ENCODE measurements at places on chromosomes 1 and 21.

DNA sequence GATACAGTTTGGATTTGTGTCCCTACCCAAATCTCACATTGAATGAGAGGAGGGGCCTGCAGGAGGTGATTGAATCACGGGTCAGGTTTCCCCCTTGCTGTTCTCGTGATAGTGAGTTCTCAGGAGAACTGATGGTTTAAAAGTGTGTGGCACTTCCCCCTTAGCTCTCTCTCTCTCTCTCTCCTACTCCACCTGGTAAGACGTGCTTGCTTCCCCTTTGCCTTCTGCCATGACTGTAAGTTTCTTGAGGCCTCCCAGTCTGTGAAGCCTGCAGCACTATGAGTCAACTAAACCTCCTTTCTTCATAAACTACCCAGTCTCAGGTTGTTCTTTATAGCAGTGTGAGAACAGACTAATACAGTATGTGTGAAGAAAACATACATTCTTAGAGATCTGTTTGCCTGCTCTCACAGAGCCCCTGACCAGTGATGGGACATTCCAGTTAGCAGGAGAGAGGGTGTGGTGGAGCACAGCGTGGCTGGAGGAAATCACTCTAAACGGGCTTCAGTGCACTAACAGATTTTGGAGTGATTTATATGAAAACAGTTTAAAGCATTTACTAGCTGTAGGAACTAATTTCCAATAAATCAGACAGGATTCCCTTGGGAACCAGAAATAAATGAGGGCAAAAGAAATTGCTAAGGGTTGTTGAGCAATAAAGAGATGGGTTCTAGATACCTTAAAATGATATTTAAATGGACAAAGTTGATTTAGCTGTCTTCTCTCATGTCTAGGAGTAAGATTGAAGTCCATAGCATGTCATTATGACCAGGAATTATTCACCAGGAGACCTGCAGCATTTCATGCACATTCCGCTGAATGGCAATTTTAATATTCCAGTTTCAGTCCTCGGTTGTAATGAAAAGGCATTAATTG lies 411.0 kb downstream of the CAMTA1 start:
- no peak for DNase-seq

DNA sequence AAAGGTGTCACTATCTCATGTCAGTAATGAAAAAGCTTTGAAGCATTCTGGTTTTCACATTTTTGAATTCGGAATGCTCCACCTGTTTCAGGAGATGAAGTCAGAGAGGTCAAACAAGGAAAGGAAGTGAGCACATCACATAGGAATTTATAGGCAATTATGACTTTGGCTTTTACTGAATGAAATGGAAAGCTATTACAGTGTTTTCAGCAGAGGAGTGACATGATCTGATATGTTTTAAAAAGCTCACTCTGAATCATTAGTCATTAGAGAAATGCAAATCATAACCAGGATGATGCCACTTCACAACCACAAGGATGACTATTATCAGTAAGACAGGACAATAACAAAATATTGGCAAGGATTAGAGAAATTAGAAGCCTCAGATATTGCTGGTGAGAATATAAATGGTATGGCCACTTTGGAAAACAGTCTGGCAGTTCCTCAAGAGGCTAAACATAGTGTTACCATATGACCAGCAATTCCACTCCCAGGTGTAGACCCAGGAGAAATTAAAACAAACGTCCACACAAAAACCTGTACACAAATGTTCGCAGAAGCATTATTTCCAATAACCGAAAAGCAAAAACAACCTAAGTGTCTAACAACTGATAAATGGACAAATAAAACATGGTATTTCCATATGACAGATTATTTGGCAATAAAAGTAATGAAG lies 7.5 kb downstream of the TAF1A start:
- peak; percentile 16 for DNase-seq

GRCh38 chr1:183205196-183205781 lies 19.2 kb downstream of the LAMC2 start:
- DNase-seq, result peak; percentile 57

GRCh38 chr21:46196733-46197132 lies 12.5 kb upstream of the SPATC1L start:
- no peak for DNase-seq

DNA sequence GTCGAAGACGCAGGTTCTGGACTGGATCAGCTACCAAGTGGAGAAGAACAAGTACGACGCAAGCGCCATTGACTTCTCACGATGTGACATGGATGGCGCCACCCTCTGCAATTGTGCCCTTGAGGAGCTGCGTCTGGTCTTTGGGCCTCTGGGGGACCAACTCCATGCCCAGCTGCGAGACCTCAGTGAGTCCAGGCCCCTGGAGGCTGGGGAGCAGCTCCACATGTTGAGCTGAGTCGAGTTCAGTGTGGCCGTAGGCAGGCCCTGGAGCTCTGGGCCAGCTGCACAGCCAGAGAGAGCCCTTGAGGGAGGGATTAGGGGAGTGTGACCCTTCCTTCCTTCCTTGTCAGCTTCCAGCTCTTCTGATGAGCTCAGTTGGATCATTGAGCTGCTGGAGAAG lies 1.6 kb downstream of the ELF3 start:
- DNase-seq, result no peak

- DNase-seq, result no peak
Measured at GRCh38 chr21:16004523-16004922, 274.7 kb downstream of the USP25 start.

DNA sequence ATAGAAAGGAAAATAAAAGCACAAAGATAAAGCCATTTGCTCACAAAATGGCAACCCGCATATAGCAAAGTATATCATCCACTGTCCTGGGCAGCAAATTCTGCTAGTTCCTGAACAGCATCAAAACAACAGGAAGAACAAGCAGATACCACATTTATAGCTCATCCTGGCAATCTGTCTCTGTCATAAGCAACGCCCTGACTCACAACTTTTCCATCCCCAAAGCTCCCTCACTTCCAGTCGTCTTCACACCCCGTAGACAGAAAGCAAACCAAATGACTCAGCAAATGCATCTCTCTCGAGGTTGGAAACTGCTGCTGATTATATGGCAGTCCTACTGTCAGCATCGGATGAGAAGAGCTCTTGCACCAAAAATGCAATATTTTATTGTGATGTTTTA lies 65.8 kb downstream of the AK5 start:
- DNase-seq, result peak; percentile 98

DNA sequence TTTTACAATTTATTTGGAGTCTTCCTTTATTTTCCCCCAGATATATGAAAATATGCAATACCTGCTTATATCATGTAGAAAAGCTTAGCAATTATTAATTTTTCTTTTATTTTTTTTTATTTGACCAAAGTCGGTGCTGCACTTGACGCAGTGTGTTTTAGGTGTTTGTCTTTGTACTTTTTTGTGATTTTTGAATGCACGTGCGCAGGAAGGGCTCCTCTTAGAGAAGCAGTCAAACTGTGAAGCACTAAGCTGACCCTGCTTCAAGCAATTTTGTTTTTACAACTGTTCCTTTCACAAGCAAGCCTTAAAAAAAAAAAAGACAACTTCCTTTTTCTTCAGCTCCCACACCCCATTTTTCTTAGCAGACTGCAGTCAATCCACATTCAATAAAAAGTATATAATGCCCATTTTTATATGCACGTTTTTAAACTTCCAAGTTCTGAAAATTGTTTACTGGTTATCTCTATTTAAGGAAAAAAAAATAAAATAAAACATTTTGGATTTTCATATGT lies 267.4 kb downstream of the TM2D1 start:
- DNase-seq, result no peak

DNA sequence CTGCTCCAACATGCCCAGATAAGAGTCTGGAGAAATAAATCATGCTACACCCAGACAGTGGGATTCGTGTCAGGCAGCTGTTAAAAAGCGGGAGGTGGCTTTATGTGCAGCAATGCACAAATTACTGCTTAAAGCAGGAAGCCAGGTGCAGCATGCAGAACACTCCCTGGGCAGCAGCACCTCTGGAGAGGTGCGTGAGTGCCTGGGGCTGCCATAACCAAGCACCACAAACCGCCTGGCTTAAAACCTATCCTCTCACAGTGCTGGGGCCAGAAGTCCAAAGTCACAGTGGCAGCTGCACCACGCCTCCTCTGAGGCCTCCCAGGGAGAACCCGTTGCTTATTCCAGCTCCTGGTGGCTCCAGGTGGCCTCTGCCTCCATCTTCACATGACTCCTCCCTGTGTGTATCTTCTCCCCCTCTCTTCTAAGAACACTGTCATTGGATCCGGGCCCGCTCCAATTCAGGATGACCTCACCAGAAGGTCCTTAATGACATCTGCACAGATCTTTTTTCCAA lies 115.6 kb downstream of the SIK1 start:
- DNase-seq, result no peak

GRCh38 chr1:74937176-74937575 lies 197.0 kb upstream of the LHX8 start:
- no peak for DNase-seq

- no peak for DNase-seq
Measured at GRCh38 chr1:234707641-234708040, 97.7 kb upstream of the IRF2BP2 start.

GRCh38 chr1:21201650-21202049 lies 25.0 kb upstream of the EIF4G3 start:
- no peak for DNase-seq

GRCh38 chr1:206823727-206824126 lies 41.7 kb upstream of the IL20 start:
- DNase-seq, result no peak

GRCh38 chr1:1161078-1161682 lies 12.5 kb upstream of the TTLL10 start:
- no peak for DNase-seq

DNA sequence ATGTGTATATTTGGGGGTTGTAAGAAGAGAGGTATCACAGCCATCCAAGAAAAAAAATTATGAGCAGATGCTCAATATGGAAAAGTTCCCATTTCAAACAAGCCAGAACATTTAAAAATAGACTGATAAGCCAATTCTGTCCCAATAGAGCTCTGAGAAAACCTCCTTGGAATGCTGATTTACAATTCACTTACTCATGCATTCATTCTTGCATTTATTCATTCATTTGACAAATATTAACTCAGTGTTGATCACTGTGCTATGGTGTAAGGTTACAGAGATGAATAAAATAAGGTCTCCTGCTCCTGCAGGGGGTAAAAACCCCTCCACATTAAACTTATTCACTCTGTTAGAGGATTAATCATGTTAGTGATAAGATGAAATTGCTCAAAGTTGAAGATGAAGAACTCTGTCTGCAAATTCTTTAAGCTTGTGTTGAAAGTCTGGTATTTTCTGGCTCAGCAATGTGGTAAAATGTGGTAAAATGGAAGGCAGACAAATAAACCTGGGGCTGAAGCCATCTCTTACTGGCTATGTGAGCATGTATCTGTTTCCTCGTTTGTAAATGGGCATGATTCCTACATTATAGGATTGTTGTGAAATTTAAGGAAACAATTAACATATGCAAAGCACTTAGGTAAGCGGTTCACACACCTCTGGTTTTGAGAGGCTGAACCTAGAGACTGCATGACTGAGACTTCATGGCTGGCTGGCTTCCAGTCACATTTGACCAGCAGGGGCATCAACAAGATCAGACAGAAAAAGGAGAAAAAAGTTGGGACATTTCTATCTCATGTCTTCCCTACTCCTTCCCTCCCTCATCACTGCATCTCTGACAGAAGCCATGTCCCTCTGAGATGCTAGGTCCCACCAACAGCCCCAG lies 45.0 kb upstream of the DAB1 start:
- DNase-seq, result peak; percentile 44

GRCh38 chr1:183180634-183181056 lies 5.4 kb upstream of the LAMC2 start:
- peak; percentile 31 for DNase-seq

DNA sequence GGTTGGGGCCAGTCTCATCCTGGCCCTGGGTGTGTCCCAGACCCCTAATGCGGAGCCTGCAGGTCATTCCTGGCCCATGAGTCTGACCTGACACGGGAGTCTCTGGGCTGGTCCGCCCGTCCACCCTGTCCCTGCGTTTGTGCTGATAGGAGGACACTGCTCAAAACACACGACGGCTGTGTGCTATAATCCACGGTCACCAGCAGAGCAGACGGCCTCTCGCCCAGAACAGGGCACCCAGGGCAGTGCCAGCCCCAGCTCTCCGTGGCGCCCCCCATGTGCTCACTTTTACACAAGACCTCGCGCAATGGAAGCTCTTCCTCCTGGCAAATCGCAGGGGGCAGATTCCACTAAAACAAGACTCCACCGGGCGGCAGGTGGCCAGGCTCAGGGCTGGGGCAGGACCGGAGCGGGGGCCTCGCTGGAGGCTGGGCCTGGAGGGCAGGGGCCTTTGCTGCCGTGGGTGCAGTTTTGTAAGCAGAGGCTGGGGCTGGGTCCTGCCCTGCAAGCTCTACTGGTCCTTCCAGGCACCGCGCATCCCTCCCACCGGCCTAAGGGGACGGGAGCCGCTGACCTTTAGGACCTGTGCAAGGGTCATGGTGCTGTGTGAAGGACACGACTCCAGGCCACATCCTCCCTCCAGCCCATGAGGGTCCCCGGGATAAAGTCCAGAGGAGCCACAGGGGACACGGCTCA lies 10.6 kb upstream of the SLC19A1 start:
- no peak for DNase-seq

- DNase-seq, result no peak
Measured at GRCh38 chr1:205066141-205066818, 18.0 kb downstream of the TMEM81 start.

DNA sequence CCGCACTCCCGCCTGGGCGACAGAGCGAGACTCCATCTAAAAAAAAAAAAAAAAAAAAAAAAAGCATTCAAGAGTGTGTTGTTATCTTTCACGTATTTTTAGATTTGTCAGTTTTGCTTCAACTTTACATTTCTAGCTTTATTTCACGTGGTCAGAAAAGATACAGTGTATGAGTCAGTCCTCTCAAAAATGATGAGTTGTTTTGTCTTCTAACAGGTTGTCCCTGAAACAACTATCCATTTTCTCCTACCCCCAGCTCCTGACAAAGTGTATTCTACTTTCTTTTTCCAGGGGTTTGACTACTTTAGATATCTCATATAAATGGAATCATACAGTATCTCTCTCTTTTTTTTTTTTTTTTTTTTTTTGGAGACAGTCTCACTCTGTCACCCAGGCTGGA lies 5.5 kb upstream of the ZNF695 start:
- DNase-seq, result no peak

GRCh38 chr1:74673351-74674111 lies at the start of gene ERICH3:
Gene ERICH3 (minus strand): TSS chr1:74673792. CDS start chr1:74673519, 273 bp downstream.
- DNase-seq, result no peak

- DNase-seq, result peak; percentile 84
Measured at GRCh38 chr1:92577261-92577895, 90.7 kb upstream of the GFI1 start.

- peak; percentile 67 for DNase-seq
Measured at GRCh38 chr1:92754000-92754718, 30.7 kb downstream of the EVI5 start.

DNA sequence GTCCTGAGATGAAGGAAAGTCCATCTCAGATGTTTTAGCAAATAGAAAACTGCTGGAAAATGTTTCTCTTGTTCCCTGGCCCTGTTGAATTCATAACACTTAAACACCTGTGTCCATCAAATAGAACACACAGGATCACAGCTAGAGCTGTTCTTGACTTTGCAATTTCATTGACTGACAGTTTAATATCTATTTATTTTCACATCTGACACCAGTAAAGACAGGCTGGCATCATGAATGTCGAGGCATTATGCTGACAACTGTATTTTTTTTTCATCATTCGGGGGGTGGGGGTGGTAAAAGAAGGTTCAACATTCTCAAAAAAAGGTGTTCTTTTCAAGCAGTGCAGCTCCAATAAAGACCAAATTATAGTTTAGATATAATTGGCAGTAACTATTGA lies 591.2 kb upstream of the PTBP2 start:
- no peak for DNase-seq
